ENCODE measurements at places on chromosomes 2 and 18.

- DNase-seq = peak; percentile 89
Observed at GRCh38 chr18:77102259-77103040, 30.1 kb downstream of the MBP start.

- no peak for DNase-seq
Observed at GRCh38 chr2:26521913-26522180, 43.9 kb upstream of the OTOF start.

DNA sequence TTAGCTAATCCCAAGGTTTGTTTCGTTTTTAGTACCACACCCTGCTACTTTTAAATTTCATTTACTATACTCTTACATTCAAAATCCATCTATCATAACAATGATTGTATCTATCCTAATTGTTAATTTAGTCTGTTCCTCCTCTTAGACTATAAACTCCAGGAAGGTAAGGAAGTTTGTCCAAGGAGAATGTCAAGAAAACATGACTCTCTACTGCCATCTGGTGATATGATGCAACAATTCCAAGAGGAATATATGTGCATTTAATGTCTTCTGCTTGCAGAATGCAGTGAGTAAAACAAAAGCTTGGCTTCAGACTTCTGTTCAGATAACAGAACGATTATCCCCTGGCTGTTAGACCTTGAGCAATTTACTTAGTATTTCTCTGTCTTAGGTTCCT lies 1267.1 kb downstream of the LRP1B start:
- peak; percentile 49 for DNase-seq

GRCh38 chr18:37451239-37451825 lies 114.3 kb downstream of the CELF4 start:
- no peak for DNase-seq

GRCh38 chr2:185734658-185735057 lies 3.9 kb upstream of the FSIP2 start:
- no peak for DNase-seq

DNA sequence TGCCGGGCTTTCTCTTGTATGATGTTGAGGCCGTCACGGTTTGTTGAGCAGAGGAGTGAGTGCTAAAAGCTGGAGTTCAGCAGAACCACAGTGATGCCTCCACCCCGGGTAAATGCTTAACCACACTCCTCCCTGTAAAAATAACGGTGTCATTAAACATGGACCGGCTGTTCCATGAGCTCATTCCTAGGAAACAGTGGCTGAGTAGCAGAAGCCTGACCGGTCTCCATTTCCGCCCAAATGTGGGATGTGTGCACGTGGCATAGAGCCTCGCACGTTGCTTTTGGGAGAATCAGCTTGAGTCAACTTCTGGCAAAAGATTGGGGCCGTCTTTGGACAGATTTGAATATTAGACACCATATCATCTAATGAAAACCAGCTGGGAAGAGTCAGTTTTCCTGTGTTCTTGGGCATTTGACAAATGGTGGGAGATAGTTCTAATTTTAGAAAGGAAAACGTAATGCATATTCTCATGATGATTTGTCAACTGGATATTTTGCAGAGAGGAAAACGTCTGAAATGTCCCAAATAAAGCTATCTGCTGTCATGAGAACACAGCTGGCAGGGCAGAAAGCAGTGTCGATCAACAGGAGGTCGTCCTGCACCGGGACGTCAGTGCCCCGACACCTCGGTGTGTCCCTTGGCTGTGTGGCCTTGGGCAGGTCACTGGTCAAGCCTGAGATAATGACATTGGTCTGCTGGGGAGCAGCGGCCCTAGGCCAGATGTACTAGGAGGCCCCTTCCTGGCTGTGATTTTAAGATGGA lies 42.4 kb downstream of the LRRFIP1 start:
- peak; percentile 84 for DNase-seq

- DNase-seq = peak; percentile 55
Observed at GRCh38 chr2:135473567-135473966, 57.5 kb downstream of the ZRANB3 start.

DNA sequence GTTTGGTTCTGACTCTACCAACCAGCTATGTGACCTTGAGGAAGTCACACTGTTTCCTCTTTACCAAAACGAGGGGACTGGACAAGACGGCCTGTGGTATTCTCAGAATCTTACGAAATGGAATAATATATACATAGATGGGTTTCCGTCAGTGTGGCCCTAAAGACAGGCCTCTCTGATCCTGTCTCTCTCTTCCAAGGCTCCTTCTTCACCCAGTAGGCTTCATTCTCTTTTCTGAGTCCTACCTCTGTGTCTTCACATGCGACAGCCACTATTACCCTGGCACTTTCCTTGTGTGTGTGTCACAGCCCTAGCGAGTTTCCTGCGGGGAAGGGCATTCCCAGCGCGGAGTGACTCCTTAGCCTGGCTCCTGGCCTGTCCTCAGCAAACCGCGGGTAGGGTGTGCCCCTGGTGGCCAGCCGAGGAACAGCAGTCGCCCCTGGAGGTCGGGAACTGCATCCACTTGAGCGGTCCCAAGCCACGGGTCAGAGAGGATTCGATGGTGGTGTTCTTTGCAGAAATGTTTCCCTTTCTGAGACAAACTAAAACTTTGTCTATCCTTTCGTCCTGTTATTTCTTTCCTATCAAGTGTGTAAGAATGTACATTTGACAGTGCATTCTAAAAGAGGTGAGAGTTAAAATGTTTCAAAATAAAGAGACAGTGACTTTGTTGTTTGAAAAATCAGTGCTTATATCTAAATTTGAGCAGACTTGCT lies 63.3 kb downstream of the RAB31 start:
- peak; percentile 73 for DNase-seq

DNA sequence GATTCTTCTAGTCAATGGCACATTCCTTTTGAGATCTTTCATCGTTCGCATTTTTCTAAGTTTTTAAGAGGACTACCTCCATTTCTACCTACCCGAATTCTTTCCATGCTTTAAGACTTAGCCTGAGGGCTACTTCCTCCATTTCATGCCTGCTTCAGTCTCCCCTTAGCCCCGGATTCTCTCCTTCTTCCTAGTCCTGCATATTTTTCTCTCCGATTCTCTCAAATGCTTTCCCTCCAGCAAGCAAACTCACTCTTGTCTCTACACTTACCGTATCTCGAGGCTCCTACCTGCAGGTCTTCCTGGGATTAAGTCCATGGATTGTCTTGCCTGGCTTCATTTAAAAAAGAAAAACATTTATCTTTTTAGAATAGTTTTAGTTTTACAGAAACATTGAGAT lies 354.4 kb downstream of the MYCN start:
- no peak for DNase-seq

DNA sequence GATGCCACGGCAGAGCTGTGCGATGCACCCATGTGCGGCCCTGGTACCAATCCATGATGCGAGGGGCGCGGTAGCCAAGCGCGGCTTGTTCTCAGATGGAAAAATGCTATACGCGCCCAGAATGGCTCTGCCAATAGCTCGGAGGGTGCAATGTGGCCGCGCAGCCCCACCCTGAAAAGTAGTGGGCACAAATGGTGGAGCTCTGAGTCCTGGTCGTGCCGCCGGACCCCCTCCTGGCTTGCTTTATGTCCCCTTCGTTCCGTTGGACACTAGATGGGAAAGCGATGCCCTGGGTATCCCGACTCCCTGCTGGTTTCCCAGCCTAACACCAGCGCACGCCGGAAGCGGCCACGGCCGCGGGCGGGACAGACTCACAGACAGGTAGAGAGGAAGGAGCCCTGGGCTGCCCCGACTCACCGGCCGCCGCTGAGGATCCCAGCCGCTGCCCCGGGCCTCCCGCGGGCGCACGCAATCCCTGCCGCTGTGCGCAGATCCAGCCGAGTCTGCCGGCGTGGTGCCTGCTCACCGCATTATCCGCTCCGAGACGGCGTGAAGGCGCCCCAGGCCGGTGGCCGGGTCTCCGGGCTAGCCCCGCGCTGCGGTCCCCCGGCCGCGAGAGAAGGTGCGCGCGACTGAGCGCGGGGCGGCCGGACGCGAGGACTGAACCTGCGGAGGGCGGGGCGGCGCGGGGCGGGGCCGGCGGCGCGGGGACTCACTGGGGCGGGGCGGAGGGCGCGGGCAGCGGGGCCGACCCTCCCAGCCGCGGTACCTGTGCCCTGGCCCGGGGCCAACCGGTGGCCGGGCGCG lies at the start of gene CDC42EP3:
Gene CDC42EP3, minus strand, starts transcription at position 634 of the 807 bp plus-strand sequence. CDS start 25,055 bp downstream, outside the sequence.
- DNase-seq = peak; percentile 82

DNA sequence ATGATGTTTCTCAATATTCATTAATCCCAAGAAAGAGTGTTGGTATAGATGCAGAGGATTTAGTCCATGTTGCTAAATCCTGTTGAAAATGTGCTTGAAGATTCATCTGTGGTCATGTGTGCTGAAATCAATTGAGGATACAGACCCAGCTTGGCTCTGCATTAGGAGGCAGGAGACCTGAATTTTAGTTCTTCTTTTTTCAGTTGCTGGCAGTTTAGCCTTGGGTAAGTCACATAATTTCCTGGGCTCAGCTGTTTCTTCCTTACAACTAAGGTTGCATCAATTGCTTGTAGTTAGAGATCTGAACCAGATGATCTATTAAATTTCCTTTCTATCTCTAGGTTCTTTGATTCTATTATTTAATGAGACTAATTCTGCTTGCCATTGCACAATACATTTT lies 54.4 kb downstream of the SETBP1 start:
- no peak for DNase-seq

DNA sequence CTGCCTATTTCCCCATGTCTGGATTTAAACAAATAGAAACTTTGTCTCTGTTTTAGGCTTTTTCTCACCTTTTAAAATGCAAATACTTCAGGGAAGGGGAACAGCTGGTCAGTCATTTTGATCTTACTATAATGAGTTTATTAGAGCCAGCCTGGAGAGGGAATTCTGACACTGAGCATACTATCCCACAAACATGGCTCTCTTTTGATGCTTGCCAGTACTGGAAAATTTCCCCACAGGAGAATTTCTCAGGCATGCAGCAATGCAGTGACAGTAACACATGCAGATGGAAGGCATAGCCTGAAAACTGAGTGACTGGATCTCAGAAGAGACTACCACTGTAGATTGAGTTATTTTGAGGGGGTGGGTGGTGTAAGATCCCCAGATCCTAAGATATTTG lies 974.3 kb upstream of the CELF4 start:
- DNase-seq = no peak

- DNase-seq = no peak
Observed at GRCh38 chr18:53883771-53884170, 340.7 kb downstream of the MBD2 start.

DNA sequence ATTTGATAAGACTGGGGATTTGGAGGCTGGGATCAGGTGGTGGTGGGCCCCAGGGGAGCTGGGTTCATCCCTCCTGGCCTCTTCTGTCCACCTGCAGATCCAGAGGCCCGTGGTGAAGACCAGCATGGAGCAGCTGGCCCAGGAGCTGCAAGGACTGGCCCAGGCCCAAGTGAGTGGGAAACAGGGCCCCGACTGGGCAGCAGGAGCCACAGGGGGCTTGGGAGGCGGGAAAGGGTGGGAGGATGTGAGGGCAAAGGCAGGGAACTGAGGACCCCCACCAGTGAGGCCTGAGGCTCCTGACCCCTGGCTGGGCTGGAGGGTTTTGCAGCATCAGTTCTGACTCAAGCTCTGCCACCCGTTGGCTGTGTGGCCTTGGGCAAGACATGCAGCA lies 11.3 kb downstream of the PROM2 start:
- DNase-seq = no peak

- peak; percentile 51 for DNase-seq
Observed at GRCh38 chr2:98518101-98518500, 73.4 kb downstream of the INPP4A start.

Data from GM12865 (cell line).